Transverse colon (tissue), 4 donors: ENCODE measurements at places on chromosomes 5 and 9. TPM values are rescaled to one million over a fixed set of nuclear protein-coding genes. Genes with fewer than 3 reads are reported as not detected.

Gene HSPB3
- 4.1 TPM for total RNA-seq

Gene TMEM161B
- 19.5 TPM for total RNA-seq

Gene CCNB1
- total RNA-seq, result 5.2 TPM

Gene QRFP
- not detected for total RNA-seq

Gene FAM240B
- not detected for total RNA-seq

Gene IL4
- not detected for total RNA-seq

Gene LEAP2
- total RNA-seq, result 5.3 TPM

Gene SLC25A2
- total RNA-seq, result 1.4 TPM

Gene PCDHGA3
- 4.9 TPM for total RNA-seq

Gene INSL6
- total RNA-seq, result not detected

Gene GMCL2
- total RNA-seq, result not detected

Gene NR4A3
- total RNA-seq, result 1.9 TPM

Gene IFNA21
- not detected for total RNA-seq

Gene SYNPO
- 89.4 TPM for total RNA-seq

Gene IL17B
- total RNA-seq, result not detected

Gene AFAP1L1
- 2.2 TPM for total RNA-seq

Gene GPR151
- not detected for total RNA-seq

Gene SH3PXD2B
- total RNA-seq, result 17.7 TPM

Gene CLTB
- total RNA-seq, result 264 TPM

Gene CCL27
- not detected for total RNA-seq

Gene CNTNAP3
- 10.7 TPM for total RNA-seq

Gene EFNA5
- 1.5 TPM for total RNA-seq

Gene AQP3
- 7.1 TPM for total RNA-seq

Gene GZMA
- 8.3 TPM for total RNA-seq

Gene ARID3C
- not detected for total RNA-seq

Gene MCIDAS
- total RNA-seq, result 0.95 TPM
